ENCODE measurements at places on chromosomes 13 and 19.

- DNase-seq, result no peak
These were observed 52.8 kb downstream of the GADD45B start for GRCh38 chr19:2528675-2529101.

DNA sequence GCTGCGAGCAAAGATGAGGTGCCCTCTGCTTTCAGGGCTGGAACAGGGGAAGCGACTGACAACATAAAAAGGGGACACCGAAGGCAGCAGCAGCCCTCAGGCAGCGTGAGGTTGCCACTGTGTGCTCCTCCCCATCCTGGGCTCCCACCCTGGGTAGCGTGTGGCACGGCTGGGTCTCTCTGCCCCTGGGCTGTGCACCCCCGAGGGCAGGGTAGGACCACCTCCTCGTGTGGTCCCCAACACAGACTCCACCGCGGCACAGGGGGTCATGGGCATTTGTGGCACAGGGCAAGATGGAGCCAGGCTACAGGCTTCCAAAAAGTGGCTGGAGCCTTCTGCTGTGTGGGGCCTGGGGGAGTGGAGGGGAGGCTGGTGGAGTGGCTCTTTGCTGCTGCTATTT lies 6.5 kb upstream of the RSPH6A start:
- no peak for DNase-seq

GRCh38 chr13:40235160-40235796 lies 431.2 kb downstream of the FOXO1 start:
- DNase-seq, result no peak

DNA sequence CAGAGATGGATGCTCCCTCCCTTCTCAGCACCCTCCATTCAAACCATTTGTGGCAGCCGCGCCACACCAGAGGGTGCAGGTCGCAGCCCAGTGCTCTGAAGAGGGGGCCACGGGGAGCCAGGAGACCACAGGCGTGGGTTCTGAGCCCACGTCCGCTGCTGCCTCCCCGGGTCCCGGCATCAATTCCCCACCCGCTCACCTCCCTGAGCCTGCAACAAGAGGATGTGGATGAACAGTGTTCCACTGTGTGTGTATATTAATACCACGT lies 120.1 kb upstream of the VSTM2B start:
- no peak for DNase-seq

- DNase-seq, result no peak
These were observed 11.8 kb downstream of the LIG1 start for GRCh38 chr19:48158210-48158790.

DNA sequence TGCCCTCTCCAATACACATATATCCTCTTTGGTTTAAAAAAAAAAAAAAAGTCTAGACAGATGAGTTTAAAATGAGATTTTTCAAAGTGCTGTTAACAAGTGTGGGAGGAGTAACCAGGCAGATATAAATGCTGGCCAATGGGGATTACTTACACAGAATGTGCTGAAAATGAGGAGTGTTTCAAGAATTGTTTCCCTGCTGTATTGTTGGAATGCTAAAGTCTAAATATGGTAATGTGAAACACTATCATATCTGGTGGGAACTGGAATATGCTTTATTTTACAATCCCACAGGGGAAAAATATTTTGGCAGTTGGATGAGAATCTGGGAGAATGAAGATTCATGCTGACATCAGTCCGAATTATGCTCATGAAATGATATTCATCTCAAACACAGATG lies 250.7 kb downstream of the DCT start:
- DNase-seq, result no peak

GRCh38 chr19:14425696-14426138 lies 6.6 kb upstream of the DDX39A start:
- DNase-seq, result no peak

DNA sequence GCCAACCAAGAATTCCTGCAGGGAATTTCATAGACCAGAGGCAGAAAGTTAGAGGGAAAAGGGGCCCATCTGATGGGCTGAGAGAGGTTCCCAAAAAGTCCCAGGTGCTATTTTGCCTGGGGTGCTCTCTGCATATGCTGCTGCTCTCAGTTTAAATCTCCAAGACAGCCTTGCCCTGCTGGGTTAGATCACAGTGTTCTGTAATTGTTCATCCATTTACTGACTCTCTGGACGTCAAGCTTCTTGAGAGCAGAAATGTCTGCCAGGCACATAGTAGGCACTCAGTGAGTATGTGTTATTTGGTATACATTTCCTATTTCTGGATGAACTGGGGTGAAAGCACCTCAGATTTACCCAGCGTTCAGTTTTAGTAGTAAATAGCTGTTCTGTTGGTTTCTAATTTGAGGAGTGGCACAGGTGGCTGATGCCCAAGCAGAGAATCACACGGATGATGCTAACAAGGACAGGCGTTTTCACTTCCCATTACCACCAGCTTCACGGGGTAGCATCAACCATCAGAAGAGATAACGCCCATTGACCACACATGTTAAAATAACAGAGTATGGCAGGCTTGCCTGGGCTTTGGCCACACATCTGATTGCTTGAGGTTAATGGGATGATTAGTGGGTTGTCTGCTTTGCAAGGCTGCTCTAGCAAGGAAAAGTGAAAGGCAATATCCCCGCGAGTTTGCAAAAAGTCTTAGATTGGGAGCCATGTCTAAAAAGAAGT lies 161.1 kb downstream of the SLC7A1 start:
- no peak for DNase-seq

DNA sequence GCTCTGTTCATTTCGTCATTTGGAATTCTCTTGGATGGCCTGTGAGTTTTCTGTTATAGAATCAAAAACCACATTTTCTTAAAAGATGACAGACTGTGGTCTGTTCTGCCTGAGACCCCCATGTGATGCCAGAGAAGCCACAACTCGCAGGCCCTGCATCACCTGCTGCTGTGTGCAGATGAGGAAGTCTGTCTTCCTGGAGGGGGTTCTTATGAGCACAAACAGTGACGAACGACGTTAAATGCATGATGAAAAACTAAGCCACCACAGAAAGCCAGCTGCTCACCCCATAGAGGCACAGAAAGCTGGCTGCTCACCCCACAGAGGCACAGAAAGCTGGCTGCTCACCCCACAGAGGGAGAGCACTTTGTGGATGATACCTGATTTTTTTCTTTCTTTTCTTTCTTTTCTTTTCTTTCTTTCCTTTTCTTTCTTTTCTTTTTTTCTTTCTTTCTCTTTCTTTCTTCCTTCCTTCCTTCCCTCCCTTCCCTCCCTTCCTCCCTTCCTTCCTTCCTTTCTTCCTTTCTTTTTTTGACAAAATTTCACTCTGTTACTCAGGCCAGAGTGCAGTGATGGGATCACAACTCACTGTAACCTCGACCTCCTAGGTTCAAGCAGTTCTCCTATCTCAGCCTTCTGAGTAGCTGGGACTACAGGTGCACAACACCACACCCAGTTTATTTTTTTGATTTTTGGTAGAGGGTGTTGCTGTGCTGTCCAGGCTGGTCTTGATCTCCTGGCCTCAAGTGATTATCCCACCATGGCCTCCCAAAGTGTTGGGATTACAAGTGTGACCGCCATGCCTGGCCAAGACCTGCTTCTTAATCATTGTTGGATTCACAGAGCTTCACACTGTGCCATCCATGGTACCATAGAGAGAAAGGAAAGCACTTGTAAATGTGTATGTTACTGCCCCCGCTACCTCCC lies 1191.4 kb downstream of the UQCRFS1 start:
- DNase-seq, result no peak

DNA sequence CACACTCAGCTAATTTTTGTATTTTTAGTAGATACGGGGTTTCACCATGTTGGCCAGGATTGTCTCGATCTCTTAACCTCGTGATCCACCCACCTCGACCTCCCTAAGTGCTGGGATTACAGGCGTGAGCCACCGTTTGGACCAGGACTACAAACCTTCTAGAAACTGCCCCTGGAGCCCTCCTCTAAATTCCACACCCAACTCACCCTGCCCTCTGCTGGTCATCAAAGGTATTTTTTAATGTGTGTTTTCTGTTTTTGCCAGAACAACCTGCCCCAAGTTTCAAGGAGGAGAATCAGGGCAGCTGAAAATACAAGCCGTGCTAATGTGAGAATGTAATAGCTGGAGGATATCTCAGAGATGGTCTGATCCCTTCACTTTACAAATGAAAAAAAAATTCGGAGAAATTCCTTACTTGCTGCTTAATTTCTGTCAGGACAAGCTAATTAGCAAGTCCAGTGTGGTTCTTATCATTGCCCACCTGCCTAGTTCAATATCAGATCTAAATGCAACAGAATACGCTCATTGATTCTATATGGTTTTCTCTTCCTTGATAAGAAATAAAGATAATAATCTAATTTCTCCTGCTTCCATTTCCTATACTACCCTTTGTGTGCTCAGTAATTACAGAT lies 4.1 kb downstream of the ATP8A2 start:
- no peak for DNase-seq

- DNase-seq, result no peak
These were observed 9.2 kb upstream of the GSX1 start for GRCh38 chr13:27783111-27783510.

DNA sequence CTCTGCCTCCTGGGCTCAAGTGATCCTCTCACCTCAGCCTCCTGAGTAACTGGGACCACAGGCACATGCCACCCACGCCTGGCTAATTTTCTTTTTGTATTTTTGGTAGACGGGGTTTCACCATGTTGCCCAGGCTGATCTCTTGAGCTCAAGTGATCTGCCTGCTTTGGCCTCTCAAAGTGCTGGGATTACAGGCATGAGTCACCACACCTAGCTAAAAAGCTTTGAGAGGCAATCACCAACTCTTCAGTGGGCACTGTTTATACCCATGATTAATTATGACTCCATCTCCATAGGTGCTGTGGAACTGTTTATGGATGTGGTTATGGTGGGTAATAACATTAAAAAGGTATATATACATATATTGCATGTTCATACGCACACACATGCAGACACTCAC lies 7.5 kb upstream of the RBM26 start:
- DNase-seq, result no peak

- no peak for DNase-seq
These were observed 51.7 kb downstream of the TNFSF11 start for GRCh38 chr13:42625611-42626010.

- DNase-seq, result peak; percentile 48
These were observed 11.9 kb upstream of the FOSB start for GRCh38 chr19:45455707-45456499.

- no peak for DNase-seq
These were observed 60.3 kb upstream of the CLDN10 start for GRCh38 chr13:95492044-95492801.

DNA sequence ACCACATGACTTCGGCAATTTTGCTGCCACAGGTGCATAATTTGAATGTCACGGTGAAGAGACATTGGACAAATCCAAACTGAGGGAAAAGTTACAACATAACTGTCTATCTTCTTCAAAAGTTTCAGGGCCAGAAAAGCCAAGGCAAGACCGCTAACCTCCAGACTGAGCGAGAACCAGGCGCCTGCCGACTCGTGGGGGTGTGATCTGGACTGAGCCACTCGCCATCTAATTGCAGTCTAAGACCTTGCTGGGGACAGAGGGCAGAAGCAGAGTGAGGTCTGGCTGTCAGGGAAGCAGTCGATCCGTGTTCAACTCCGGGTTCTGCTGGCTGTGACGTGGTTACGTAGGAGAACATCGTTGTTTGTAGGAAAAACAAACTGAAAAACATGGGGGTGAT lies 88.6 kb downstream of the SPACA7 start:
- no peak for DNase-seq

- DNase-seq, result no peak
These were observed 902.2 kb downstream of the GPC5 start for GRCh38 chr13:92300651-92301050.

DNA sequence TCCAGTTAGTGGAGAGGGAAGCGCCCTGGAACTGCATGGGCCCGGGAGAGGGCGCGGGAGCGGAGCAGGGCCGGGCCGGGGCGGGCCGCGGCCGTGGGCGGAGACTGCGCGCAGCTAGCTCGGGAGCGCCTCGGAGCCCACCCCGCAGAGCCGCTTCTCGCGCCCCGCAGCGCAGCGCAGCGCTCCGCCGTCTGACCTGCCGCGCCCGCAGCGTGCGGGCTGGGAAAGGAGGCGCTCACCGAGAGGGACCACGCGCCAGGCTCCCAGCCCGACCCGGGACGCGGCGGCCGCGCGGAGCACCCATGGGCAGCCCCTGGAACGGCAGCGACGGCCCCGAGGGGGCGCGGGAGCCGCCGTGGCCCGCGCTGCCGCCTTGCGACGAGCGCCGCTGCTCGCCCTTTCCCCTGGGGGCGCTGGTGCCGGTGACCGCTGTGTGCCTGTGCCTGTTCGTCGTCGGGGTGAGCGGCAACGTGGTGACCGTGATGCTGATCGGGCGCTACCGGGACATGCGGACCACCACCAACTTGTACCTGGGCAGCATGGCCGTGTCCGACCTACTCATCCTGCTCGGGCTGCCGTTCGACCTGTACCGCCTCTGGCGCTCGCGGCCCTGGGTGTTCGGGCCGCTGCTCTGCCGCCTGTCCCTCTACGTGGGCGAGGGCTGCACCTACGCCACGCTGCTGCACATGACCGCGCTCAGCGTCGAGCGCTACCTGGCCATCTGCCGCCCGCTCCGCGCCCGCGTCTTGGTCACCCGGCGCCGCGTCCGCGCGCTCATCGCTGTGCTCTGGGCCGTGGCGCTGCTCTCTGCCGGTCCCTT lies at the start of gene MLNR:
Gene MLNR (plus strand): TSS at position 303 of the 820 bp plus-strand sequence. CDS start 0 bp downstream, at position 303.
- DNase-seq, result no peak

DNA sequence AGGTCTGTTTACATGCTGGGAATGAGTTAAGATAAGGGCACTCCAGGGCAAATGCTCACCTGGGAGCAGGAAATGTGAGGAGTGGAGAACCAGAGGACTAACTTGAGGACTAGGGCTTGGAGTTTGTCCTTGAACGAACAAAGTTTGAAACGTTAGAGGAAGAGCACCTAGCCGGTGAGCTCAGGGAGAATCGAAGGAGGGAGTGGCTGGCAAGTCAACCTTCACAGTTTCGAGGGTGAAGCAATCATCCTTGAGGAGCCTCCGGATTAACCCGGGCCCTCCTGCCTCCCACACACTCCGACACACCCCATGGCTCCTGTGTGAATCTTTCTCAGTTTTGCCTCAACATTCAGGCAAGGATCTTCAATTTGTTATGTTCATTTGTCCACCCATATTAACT lies 58.6 kb downstream of the LMO7 start:
- no peak for DNase-seq

DNA sequence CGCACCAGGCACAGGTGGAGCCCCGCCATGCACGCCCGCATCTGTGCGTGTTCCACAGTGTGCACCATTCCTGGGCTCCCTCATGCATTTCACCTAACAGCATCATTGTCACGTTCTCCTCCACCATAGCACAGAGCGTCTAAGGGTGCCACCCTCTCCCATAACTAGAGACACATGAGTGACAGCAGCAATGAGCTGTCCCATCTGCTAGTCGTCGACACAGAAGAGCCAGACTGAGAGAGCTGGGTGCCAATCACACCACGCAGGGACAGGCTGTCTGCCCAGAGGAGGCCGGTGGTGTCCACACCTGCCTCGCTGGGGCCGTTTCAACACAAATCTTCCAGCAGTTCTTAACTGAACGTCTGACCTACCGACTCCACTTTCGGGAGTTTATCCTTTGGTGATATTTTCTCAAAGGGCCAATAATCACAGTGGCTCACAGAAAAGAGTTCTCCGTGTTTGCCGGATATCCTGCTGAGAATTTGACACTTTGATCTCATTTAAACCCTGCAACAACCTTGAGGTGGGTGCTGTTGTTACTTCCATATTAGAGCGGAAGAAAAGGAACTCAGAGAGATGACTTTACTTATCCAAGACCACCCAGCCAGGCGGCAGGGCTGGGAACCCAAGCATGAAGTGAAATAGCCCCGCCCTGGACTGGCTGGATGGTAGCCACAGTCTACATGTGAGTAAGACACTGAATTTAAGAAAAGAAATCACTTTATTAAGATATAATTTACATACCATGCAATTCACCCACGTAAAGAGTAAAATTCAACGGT lies 16.2 kb downstream of the CLEC11A start:
- DNase-seq, result no peak
